ENCODE measurements at places on chromosomes 2 and 18. TPM values are rescaled to one million over a fixed set of nuclear protein-coding genes. Genes with fewer than 3 reads are reported as not detected.

DNA sequence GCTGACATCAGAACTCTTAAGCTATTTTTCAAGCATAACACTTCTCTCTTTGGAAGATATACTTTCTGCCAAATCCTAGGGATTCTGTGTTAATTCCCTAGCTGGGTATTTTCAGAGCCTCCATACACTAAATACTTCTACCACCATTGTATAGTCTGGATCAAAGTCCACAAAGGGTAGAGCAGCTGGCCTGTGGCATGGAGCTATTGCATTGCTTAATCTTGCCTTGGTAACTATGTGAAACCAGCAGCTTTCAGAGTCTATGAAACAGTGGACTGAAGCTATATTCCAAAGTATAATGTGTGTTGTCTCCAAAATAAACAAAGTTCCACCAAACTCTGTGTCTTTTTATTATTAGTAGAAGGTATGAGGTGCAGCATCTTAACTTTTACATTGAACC, 296.9 kb upstream of the CDH19 start:
- no peak for DNase-seq

DNA sequence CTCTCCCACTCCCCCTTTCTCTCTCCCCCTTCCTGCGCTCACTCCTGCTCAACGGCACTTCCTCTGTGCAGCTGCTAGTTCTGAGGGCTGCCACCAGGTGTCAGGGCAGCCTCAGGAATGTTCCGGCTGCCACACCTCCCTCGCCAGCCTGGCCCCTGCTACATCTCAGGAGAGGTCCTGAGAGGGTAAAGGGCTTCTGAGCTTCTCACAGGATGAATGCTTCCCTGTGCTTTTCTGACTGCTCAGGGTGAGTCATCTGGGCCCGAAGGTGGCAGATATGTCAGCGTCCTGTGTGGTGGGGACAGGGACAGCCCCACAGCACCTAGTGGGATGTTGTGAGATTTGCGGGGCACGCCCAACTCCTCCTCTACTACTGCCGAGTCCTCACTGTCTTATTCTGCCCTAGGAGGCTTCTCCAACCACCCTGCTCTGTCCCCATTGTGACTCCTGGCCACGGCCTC, 49.0 kb downstream of the PLEKHB2 start:
- DNase-seq, result no peak

DNA sequence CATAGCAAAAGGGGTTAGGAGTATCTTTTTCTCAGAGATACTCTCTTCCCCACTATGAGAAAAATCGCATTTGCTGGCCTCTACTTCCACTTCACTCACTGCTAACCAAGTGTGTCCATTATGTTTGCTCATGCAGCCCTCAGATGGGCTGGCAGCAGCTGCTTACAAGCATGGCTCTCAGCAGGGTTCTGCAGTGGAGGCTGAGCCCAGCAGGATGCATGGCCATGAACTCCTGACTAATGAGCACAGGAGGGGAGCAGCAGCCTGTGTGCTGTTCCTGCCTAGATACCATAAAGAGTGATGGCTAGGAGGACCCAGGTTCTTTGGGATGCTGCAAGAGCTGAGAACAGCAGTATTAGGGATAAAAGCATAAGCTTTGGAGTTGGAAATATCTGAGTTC, 316.9 kb upstream of the THSD7B start:
- DNase-seq, result no peak

GRCh38 chr2:68662466-68662865, 19.1 kb downstream of the PROKR1 start:
- DNase-seq, result no peak

DNA sequence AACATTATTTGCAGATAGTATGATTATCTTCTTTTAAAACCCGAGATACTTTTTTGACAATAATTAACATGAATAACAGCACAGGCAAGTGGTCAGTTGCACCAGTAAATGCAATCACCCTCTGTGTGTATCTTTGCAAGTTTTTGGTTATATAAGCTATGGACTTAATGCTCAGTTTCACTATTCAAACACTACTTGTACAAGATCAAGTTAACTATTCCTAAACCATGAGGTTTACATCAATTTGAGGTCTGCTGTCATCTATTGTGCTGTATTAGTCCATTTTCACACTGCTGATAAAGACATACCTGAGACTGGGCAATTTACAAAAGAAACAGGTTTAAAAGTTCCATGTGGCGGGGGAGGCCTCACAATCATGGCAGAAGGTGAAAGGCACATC, 323.2 kb downstream of the NR4A2 start:
- DNase-seq, result no peak

GRCh38 chr2:38301969-38302702, 74.9 kb downstream of the ATL2 start:
- no peak for DNase-seq

GRCh38 chr2:111667542-111668273, 216.3 kb downstream of the ANAPC1 start:
- no peak for DNase-seq

DNA sequence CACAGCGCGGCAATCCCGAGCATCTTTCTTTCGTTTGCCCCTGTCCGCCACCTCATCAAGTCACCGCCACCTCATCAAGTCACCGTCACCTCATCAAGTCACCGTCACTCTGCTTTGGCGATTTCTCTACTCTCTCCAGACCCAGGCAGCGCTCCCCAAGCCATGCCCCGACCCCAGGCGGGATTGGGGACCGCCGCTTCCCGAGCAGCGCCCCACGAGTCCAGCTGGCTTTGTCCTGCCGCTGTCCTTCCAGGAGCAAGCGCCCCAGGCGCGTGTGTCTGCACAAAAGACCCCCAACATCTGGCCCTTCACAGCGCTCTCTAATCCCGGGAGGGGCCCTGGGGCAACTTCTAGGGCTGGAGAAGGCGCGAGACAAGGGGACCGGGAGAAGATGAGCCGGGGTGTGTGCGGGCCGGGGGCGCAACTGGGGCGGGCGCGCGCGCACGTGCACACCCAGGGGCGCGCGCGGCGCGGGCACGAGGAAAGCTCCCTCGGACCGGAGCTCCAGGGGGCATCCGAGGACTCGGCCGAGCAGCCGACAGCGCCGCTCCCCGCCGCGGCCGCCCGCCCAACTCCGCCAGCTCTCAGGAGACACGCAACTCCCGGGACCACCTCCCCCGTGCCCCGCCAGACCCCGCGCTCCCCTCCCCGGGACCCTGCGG, 633 bp upstream of the RNF152 start:
- DNase-seq, result no peak

GRCh38 chr2:8599421-8600242, 82.2 kb upstream of the ID2 start:
- no peak for DNase-seq

DNA sequence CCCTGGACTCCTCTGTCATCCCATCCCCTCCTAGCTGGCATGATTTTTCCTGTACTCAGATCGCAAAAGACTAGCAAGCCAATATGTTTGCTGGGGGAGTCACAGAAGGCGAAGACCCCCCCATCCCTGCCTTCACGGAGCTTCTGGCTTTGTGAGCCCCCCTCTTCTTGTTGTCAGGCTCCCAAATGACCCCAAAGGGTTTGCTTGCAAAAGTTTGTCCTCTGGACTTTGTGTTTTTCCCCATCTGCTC, 169.9 kb downstream of the SMAD7 start:
- no peak for DNase-seq

GRCh38 chr2:218998414-218999002, 5.3 kb upstream of the CRYBA2 start:
- no peak for DNase-seq

GRCh38 chr18:60563082-60563481, 190.5 kb upstream of the MC4R start:
- no peak for DNase-seq

DNA sequence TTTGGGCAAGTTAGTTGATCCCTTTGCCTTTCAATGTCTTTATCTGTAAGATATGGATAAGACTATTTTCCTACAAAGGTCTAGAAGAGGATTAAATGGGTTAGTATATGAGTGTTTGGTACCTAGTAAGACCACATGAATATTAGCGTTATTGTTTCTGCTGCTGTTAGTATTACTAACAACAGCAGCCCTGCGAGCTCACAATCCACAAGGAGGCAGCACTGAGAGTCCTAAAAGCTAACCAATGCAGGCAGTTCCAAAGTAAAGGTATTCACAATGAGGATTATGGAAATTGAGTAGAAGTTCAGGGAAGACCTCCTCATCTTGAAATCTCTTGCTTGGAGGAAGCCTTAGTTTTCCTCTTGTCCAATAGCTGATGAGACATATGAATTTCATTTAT, 248.9 kb downstream of the TDRD15 start:
- DNase-seq, result no peak

GRCh38 chr2:160251569-160251968, 51.5 kb upstream of the ITGB6 start:
- DNase-seq, result no peak

GRCh38 chr2:224987733-224988132, 54.5 kb downstream of the DOCK10 start:
- DNase-seq, result no peak

- no peak for DNase-seq
Measured at GRCh38 chr2:3545788-3546478, 12.2 kb downstream of the RNASEH1 start.

DNA sequence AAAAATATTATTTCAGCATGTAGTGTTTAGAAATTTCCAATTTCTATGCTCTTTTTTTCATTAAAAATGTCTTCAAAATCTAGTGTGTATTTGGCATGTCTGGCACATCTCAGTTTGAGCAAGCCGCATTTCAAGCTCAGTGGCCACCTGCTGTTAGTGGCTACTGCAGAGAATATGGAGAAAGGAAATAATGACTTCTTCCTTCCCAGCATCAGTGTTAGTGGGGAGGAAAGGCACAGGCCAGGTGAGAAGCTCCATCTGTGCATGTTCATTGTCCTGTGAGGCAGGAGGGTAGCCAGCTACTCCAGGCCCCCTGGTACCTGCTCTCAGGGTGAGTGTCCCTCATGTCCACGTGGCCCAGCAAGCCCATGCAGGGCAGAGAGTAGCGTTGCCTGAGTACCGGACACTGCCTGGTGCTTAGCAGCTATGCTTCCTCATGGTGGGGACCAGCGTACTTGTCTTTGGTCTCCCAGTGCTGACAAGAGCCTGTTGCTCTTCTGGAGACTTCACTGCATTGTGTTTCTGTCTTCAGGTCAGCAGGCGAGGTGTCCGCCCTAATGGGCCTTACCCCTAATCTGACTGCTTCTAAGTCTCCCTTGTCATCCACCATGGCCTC, 67.4 kb upstream of the CHMP1B start:
- no peak for DNase-seq

The DIPK1C gene
- total RNA-seq, result not detected

The LBH gene
- total RNA-seq, result 16.7 TPM

The HRH4 gene
- not detected for total RNA-seq

The GNAL gene
- 2.6 TPM for total RNA-seq

The ANKRD23 gene
- 1.00 TPM for total RNA-seq

The NT5DC4 gene
- not detected for total RNA-seq

The PLCD4 gene
- total RNA-seq, result 7.1 TPM

The RAD51AP2 gene
- 0.04 TPM for total RNA-seq

The DCC gene
- total RNA-seq, result not detected

The UCN gene
- not detected for total RNA-seq

The C2orf42 gene
- 9.3 TPM for total RNA-seq

The EFR3B gene
- under 0.01 TPM for total RNA-seq

The GALNT13 gene
- 0.04 TPM for total RNA-seq

The MAP2 gene
- total RNA-seq, result 5.8 TPM
